ENCODE measurements at places on chromosomes 7 and 10.

GRCh38 chr7:12692479-12693259 lies 5.2 kb downstream of the ARL4A start:
- no peak for DNase-seq

- no peak for DNase-seq
These were observed 37.7 kb downstream of the RBAK start for GRCh38 chr7:5083311-5083711.

- peak; percentile 7 for DNase-seq
These were observed 61.7 kb upstream of the PPP2R2D start for GRCh38 chr10:131838966-131839742.

DNA sequence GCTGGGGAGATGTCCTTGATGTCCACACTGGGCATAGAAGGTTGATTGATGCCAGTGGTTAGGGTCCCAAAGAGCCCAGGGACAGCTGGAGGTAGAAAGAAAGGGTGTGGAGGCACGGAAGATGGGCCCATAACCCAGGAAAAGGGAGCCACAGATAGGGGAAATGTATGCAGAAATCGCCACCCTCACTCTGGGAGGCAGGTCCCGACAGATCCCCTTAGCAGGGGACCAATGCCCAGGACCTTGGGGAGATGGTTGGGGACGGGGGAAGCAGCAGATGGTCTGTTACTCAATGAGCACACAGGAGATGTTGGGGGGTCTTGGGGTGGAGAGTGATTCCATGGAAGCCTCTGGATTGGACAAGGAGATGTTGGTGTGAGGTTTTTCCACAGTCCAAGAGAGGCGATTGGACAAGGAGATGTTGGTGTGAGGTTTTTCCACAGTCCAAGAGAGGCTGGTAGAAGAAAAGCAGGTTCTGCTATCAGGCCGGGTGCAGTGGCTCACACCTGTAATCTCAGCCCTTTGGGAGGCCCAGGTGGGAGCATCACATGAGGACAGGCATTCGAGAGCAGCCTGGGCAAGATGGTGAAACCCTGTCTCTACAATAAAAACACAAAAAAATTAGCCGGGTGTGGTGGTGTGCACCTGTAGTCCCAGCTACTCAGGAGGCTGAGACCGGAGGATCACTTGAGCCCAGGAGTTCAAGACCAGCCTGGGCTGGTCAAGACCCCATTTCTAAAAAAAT lies 7.0 kb upstream of the PPP1R35 start:
- DNase-seq, result no peak

DNA sequence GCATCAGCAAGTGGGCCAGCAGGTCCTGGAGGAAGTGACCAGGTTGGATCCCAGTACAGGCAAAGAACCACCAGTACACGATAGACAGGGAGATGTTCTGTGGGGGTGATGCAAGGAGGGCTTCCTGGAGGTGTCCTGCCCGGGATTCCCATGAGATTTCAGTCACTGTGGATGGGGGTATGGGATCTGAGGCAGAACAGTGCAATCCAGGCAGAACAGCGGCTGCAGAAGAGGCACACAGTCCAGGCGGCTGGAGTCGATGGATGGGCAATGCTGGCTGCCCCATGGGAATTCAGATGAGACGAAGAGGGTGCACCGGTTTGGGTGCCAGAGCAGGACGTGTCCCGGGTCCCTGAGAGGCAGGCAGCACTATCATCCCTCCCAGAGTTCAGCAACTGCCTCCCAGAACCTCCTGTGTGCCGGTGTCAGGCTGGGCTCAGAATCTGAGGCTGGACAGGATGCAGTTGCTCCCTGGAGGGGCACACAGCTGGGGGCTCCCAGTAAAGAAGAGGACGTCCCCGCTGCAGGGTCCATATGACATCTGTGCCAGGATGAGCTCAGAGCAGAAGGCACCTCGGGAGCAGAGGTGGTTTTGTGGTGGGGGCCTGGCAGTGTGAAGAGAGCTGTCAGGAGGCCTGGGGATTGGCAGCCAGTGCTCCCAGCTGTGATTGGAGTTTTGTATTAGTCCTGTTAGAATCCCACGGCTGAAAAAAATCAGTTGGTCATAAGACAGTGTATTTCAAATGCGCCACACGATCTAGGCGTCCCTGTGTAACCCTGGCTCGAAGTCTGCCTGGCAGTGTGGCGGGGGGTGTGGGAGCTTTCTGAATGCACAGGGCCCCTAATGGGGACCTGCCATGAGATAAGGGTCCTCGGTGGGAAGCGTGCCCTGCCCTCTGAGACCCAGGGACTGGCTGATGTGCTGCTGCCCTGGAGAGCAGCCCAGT lies 3.2 kb downstream of the KNDC1 start:
- peak; percentile 18 for DNase-seq

- DNase-seq, result no peak
These were observed 44.0 kb upstream of the CRTAC1 start for GRCh38 chr10:98074315-98074911.

DNA sequence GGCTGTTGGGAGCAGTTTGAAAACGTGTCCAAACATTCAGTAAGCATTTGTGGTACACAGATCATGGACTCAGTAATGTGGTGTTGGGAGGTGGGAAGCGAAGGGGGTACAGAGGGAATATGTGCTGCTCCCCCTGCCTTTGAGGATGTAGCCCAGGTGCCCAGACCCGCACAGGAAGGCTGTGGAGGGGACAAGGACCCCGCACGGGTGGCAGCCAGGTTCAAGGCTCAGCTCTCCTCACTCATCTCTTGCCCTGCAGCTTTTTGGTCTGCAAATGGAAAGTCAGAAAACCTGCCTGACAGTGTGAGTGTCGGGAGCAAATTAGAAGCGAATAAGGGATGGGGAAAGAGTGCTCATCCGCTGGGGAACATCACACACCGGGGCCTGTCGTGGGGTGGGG lies 27.3 kb upstream of the EN2 start:
- DNase-seq, result no peak

- DNase-seq, result no peak
These were observed 246.0 kb upstream of the NFE2L3 start for GRCh38 chr7:25906003-25906402.

- no peak for DNase-seq
These were observed 20.5 kb downstream of the SPAG6 start for GRCh38 chr10:22365644-22366434.

GRCh38 chr10:106636766-106637491 lies 527.6 kb downstream of the SORCS1 start:
- DNase-seq, result no peak

- DNase-seq, result peak; percentile 82
These were observed 42.8 kb upstream of the RABGEF1 start for GRCh38 chr7:66697449-66698438.

DNA sequence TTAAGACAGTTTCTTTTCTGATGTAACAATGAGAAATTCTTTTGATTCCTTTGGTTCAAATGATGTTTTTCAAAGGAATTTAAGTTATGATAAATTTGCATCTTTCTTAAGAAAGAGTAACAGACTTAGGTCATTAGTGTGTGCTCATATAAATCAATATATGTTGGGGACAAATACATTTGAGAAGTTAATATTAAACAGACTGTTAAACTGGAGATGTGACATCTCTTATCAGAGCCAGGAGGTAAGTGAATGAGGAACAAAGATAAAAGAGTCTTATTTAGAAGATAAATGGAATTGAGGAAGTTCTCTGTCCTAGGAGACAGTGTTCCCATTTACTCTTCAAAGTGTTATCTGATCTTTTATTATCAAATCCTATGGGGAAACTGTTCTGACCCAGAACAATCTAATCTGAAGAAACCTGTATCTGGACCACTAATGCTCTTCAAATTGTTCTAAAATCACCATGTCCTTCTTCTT lies 104.8 kb upstream of the LAMB4 start:
- DNase-seq, result no peak

DNA sequence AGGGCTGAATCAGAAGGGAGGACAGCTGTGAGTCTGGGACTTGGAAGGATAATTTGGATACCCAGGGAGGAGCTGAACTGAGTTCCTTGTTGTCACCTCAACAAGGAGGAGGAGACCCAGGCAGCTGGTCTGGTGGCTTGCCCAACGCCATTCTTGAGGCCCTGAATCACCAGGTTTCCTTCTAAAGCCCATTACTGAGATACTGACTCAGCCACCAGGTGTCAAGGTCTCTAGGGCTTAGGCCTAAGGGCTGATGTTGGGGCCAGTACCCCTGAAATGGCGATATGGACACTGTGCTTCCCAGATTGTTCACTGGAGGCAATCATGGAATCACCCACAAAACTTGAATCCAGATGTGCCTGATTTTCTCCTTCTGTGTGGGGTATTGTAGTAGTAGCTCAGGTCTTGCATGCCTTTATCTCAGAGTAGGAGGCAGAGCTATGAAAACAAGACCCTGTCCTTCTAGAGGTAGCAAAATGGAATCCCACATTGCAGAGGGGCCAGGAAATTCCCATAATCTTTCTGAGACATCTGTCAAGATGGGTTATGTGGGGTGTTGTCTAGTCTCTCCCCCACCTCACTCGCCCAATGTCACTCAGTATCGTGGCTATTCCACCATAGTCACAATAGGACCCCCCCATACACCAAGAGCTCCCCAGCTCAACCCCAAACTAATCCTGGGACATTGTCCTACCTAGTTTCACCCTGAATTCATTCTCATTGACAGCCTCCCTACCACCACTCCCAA lies 1.8 kb upstream of the ATG9B start:
- DNase-seq, result no peak

DNA sequence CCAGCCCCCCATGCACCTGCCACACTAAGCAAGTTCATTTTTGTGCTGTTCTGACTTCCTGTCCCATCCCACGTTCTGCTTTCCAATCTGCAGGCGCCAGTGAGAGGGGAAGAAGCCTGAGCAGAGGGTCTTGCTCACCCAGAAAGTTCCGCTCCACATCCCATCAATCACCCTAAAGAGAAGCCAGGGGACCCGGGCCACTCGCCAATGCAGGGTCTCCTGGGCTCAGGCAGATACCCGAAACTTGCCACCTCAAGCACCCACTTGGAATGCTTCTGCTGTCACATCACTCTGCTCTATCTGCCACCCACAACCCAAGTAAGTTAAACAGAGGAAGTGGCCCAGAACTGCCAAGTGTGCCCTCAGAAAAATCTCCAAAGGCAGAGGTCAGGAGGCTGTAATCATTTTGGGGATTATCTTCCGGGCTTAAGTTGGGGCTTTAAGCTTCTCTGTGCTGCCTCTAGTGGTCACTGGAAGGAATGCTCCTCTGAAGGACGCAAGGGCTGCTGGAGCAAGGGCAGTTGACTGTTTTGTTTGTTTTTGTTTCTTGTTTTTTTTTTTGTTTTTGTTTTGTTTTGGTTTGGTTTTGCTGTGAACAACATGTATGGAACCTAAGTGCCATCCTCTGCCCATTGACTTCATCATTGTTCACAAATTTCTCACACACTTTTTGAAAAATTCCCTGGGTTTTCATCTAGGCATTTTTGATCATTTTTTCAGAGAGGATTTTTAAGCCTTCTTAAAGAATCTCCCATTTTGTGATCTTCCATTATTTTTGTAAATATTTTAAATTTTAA lies 25.5 kb downstream of the PRR15 start:
- no peak for DNase-seq

DNA sequence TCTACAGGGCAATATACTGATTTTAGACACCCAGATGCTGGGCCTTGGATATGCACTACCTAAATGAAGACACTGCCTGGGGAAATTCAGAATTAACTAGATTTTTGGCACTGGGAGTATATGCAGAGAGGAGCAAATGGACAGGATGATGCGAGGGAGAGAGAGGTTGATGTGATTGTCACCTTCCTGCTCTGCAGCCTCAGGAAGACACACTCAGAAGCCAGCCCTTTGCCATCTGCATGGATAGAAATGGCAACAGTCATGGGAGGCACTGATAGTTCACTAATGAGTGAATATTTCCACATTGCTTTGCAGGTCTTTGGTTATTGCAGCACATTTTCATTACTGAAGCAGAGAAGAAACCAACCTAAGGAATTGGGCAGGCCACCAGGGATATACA lies 397.2 kb upstream of the NFE2L3 start:
- DNase-seq, result no peak

- no peak for DNase-seq
These were observed 245.5 kb downstream of the SKAP2 start for GRCh38 chr7:26618898-26619297.

DNA sequence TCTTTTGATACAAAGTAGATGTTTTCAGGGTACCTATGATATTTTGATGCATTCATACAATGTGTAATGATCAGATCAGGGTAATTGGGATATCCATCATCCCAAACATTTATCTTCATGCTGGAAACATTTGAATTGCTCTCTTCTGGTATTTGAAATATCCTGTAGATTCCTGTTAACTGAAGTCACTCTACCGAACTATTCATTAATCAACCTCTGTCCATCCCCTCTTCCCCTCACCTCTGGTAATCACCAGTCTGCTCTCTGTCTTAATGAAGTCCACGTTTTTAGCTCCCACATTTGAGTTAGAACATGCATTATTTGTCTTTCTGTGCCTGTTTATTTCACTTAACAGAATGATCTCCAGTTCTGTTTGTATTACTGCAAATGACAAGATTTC lies 11.3 kb downstream of the MTG1 start:
- DNase-seq, result no peak
